ENCODE measurements at places on chromosomes 1 and 21. TPM values are rescaled to one million over a fixed set of nuclear protein-coding genes. Genes with fewer than 3 reads are reported as not detected.

Gene VWA5B1
- not detected for total RNA-seq

Gene RBP7
- total RNA-seq = 5.4 TPM

Gene PRR9
- not detected for total RNA-seq

Gene KCNA2
- under 0.01 TPM for total RNA-seq

Gene KIF14
- 13.9 TPM for total RNA-seq

Gene ADCY10
- total RNA-seq = not detected

Gene CFHR2
- not detected for total RNA-seq

Gene AMY1B
- not detected for total RNA-seq

Gene RGL1
- total RNA-seq = 6.0 TPM

Gene TBX19
- total RNA-seq = 0.76 TPM

Gene FAM177B
- total RNA-seq = not detected

Gene LENEP
- total RNA-seq = not detected

Gene CCDC24
- 4.4 TPM for total RNA-seq

Gene IFI44L
- 1.4 TPM for total RNA-seq

Gene ITGB2
- total RNA-seq = not detected

Gene FABP3
- 18.1 TPM for total RNA-seq

Gene PRAMEF10
- total RNA-seq = not detected

Gene ARMH1
- not detected for total RNA-seq

Gene ADAMTS1
- total RNA-seq = 28.4 TPM

Gene PODN
- 0.13 TPM for total RNA-seq

Gene PLOD1
- 170 TPM for total RNA-seq

Gene TSSK3
- 1.3 TPM for total RNA-seq

Gene IQCC
- total RNA-seq = 1.0 TPM

Gene C2CD2
- total RNA-seq = 9.1 TPM

Gene RAB3GAP2
- 15.2 TPM for total RNA-seq

Gene S1PR1
- 18.3 TPM for total RNA-seq

Gene SFN
- total RNA-seq = 21.7 TPM

Gene HFM1
- 0.33 TPM for total RNA-seq

Gene BRWD1
- total RNA-seq = 11.7 TPM

Gene NPL
- total RNA-seq = 0.33 TPM

Gene PGLYRP3
- total RNA-seq = not detected

Gene PSRC1
- total RNA-seq = 6.5 TPM

Gene TNFRSF4
- 1.8 TPM for total RNA-seq

Gene DMRTA2
- total RNA-seq = not detected

Gene PTPRU
- 27.5 TPM for total RNA-seq

Gene LAPTM5
- total RNA-seq = 0.25 TPM

Gene MORC3
- total RNA-seq = 8.8 TPM

Gene RPL22
- total RNA-seq = 54.3 TPM

Gene ATP6V1G3
- not detected for total RNA-seq

Gene SLAMF9
- not detected for total RNA-seq
